ENCODE measurements at places on chromosomes 1 and 21.

GRCh38 chr1:246036175-246036574 is 470.9 kb downstream of the SMYD3 start:
- no peak for DNase-seq

- DNase-seq: no peak
Measured at GRCh38 chr1:17984583-17984982, 123.0 kb upstream of the IGSF21 start.

GRCh38 chr1:17207046-17207445 is 2.1 kb downstream of the PADI1 start:
- DNase-seq: no peak

DNA sequence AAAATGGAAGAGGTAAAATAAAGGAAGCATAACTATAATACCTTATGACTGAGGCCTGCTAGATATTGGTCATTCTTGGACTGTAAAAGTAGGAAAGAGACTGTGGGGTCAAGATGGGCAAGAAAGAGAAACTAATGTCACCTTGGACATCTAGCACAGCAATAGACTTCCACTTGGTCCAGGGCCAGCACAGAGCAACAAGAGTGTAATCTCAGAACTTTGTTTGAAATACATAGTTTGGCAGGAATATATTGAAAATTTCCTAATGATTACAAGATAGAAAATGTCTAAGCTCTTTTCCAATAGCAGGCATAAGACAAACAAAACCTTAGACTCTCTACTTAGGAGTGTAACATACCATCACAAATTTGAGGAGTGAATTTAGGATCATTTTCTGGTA is 4.6 kb downstream of the LRRC8C start:
- DNase-seq: no peak

- no peak for DNase-seq
Measured at GRCh38 chr1:193524616-193525015, 338.2 kb upstream of the B3GALT2 start.

DNA sequence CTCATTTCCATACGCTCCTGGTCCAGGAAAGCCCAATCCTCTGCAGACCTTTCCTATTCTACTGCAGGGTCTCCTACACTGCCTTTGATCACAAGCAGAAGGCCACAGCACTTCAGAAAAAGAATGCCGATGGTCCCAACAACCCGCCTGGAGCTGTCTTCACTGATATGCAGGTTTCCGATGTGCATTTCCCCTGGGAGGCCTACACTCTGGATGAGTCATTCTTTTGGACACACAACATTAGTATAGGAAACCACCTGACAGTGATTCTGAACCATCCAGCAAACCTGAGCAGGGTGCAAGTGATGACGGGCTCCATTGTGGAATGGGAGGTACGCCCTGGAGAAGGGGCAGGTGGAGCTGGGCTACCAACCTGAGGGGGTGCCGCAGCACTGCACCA is 15.0 kb downstream of the PCAT6 start:
- DNase-seq: no peak
